IPS DF 6.9 (cell line): ENCODE measurements at places on chromosomes 13 and 19.
A peak's percentile ranks its signal among the peaks of the same experiment; 100 is the strongest.

DNA sequence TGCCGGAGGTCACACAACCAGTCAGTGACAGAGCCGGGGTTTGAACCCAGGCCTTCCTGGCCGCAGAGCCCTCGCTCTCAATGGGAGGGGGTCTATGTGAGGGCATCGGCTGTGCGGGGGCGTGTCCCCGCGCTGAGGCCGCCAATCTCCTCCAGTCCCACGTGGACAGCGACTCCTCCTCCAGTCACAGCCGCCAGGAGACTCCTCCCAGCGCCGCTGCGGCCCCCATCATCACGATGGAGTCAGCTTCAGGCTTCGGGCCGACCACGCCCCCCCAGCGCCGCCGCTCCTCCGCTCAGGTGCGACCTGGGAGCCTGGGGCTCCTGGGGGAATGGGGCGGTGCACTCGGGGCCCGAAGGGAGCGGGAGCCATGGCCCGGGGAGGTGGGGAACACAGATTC, 6.0 kb downstream of the SPRED3 start:
- DNase-seq = peak; percentile 77

DNA sequence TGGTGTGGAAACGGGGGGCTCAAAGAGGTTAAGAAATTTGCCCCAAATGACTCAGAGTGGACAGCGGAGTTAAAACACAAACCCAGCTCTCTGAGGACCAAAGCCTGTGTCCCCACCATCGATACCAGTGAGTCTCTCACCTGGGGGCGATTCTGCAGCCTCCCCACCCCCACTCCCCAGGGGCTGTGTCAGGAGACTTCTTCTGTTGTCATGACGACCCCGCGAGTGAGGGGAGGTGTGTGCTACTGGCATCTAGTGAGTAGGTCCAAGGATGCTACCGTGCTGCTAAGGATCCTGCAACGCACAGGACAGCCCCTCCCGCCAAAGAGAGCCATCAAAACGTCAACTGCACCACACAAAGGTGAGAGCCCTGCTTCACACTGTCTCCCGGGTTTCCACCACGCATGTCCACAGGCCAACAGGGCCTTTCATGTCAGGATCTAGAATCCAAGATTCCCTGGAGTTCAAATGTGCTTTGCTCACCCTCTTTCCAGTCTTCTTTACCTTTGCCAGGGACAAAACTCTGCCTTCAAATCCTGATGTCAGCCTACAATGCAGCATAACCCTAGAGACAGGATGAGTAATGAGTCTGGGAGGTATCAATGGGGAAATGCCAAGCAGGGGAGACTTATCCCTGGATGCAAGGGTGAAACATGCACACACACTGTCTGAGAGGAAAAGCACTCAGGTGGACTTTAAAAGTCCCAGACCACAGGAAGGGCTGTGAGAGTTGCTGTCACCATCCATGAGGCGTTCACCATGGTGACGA, 3.9 kb downstream of the RANBP3 start:
- peaks cover 3% of the 10 kb centered on the region for H3K4me1 ChIP-seq
- H3K27me3 ChIP-seq = no peaks in the 10 kb centered on the region
- H3K27ac ChIP-seq = no peak overlapping the region
- H3K4me3 ChIP-seq = no peak overlapping the region

DNA sequence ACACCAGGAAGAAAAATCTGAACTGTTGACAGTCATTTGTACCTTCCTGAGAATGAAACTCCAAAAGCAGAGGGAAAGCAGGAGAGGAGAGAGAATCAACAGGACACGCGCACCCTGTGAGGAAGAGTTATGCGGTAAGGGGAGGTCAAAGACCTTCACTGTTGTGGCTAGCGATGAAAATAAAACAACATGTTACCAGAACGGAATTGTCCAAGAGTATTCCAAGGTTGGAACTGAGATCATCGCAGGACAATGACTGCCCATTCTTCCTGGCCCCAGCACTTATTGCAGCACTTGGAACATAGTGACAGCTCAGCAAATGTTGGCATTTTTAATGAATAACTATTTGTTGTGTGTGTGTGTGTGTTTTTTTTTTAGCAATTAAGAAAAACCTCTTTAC, 176.0 kb upstream of the TSC22D1 start:
- no peaks in the 10 kb centered on the region for H3K27me3 ChIP-seq
- no peaks in the 10 kb centered on the region for H3K4me1 ChIP-seq
- no peak for DNase-seq
- H3K4me3 ChIP-seq = no peak overlapping the region
- H3K27ac ChIP-seq = no peak overlapping the region
- no peaks in the 10 kb centered on the region for H3K36me3 ChIP-seq

GRCh38 chr13:106295971-106296370, 239.5 kb downstream of the EFNB2 start:
- no peaks in the 10 kb centered on the region for H3K4me1 ChIP-seq
- no peak overlapping the region for H3K27ac ChIP-seq
- no peak overlapping the region for H3K4me3 ChIP-seq
- H3K36me3 ChIP-seq = no peaks in the 10 kb centered on the region

GRCh38 chr13:73040484-73040883, 18.3 kb upstream of the KLF5 start:
- DNase-seq = no peak
- no peak overlapping the region for H3K4me3 ChIP-seq
- no peak overlapping the region for H3K27ac ChIP-seq
- no peaks in the 10 kb centered on the region for H3K36me3 ChIP-seq

DNA sequence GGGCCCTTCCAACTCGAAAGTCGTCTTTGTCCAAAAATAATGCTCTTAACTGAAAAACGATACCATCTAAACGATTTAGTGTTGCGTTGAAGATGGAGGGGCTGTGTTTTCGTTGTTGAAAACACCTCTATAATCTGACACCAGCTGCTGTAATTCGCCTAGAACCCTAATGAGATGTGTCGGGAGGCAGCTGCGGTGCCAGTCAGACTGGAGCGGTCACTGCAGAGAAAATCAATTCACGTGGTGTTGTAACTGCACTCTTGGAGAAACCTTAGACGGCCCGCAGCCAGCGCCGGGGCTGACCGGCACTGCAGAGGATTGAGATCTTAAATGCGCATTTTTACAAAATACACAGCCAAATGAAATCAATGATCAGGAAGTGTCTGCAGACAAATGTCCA, 339.1 kb downstream of the ZNF536 start:
- no peaks in the 10 kb centered on the region for H3K27me3 ChIP-seq
- no peak overlapping the region for H3K27ac ChIP-seq
- no peaks in the 10 kb centered on the region for H3K4me1 ChIP-seq
- DNase-seq = no peak

DNA sequence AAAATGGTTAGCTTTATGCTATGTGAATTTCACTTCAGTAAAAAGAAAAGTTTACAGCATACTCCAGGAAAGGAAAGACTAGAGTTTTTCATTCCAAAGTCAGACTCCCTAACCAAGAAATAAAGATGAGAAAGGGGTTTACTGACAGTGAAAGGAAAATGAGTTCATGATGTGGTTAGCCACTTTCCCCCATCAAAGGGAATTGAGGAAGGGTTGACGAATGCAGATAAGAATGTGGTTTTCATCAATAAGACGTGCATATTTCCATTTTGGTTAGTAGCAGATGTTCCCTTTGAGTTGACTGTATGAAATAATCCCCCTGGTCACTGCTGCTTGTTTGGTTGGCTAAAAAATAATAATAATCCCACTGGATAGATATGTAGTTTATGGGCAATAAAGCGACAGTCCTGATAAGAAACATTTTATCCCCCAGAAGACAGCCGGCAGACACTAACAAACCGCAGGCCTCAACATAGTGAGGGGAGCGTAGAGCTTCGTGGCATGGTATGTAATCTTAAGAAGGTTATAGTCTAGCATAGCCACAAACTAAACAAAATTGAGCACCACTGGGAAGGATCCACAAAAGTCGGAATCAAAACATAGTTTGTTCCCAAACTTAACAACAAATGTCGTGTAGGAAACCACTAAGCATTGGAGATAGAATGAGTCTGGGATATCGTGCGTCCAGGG, 114.8 kb downstream of the COL4A2 start:
- DNase-seq = no peak
- no peaks in the 10 kb centered on the region for H3K36me3 ChIP-seq
- no peaks in the 10 kb centered on the region for H3K27me3 ChIP-seq
- H3K4me1 ChIP-seq = 0 out of 2 replicates have a peak, but pooled peaks cover 1% of the 10 kb centered on the region
- H3K27ac ChIP-seq = no peak overlapping the region

DNA sequence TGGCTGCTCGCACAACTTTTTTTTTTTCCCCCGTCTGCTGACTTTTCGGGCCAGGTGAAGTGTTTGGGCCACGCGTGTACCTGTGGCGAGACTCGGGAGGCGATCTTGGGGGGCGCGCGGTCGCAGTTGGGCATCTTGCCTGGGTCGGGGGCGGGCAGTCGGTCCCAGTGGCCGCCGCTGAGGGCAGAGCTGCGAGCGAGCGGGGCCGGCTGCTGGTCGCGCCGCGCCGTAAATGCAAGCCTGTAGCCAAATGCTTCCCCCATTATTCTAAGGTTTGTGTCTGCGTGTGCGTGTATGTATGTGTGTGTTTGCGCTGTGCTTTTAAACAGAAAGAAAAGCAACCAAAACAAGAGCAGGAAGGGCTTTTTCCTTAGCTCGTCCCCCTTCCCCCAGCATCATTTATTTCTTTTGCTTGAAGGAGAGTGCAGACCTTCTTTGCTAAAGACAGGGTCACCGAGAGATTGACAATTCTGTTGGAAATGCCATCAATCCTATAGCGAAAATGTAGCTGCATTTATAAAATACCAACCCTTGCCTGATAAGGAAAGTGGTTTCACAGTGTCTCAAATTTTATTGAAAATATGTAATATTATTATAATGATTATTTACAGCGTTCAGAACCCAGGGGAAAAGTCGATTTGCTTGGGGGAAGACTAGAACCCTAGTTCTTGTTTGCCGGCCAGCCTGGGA, 143.2 kb upstream of the ZNF536 start:
- H3K36me3 ChIP-seq = no peaks in the 10 kb centered on the region
- peaks cover 1% of the 10 kb centered on the region; the same call in 1 of the 2 replicates for H3K4me1 ChIP-seq
- DNase-seq = no peak
- H3K4me3 ChIP-seq = peak overlapping the region; percentile 53; the same call in 1 of the 2 replicates
- peaks cover 48% of the 10 kb centered on the region for H3K27me3 ChIP-seq
- H3K27ac ChIP-seq = no peak overlapping the region
